ENCODE measurements at places on chromosomes 7 and 10.

GRCh38 chr10:107544706-107545520 is 380.4 kb upstream of the SORCS1 start:
- no peak for DNase-seq

- DNase-seq, result no peak
Measured at GRCh38 chr7:128727239-128727638, 11.9 kb upstream of the CALU start.

DNA sequence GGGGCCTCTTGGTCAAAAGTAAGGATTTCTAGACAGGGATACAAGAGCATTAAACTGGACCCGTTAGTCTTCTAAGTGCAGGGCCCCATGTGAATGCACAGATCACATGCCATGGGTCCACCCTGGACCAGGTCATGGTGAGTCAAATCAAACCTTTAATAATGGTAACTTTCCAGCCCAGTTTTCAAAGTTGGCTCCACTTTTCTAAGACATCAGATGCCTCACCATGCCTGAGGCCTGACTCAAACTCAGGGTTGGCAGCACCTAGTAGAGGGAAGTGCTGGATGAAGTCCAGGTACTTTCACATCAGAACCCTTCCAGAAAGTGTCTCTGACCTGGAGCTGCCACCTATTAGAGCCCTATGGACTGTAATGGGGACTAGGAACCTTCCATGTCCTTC is 9.7 kb upstream of the SMIM30 start:
- no peak for DNase-seq

GRCh38 chr7:47669178-47669891 is 87.4 kb upstream of the TNS3 start:
- DNase-seq, result peak; percentile 78

DNA sequence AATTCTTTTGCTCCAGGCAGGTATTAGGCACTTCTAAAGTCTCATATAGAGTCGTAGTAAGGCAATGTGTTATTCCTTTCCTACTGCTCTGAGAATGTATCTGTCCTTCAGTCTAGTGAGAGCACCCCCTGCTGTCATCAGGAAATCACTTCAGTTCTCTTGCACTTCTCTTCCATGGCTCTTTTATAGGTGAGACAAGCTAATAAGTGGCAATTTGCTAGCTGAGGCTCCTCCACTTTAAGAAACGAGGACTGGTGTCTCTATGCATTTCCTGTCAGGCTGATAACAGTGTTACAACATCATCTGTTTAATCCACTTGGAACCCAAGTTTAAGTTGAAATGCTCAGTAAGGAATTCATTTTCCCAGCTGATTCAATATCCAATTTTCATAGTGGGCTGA is 350.6 kb downstream of the TFEC start:
- peak; percentile 22 for DNase-seq

DNA sequence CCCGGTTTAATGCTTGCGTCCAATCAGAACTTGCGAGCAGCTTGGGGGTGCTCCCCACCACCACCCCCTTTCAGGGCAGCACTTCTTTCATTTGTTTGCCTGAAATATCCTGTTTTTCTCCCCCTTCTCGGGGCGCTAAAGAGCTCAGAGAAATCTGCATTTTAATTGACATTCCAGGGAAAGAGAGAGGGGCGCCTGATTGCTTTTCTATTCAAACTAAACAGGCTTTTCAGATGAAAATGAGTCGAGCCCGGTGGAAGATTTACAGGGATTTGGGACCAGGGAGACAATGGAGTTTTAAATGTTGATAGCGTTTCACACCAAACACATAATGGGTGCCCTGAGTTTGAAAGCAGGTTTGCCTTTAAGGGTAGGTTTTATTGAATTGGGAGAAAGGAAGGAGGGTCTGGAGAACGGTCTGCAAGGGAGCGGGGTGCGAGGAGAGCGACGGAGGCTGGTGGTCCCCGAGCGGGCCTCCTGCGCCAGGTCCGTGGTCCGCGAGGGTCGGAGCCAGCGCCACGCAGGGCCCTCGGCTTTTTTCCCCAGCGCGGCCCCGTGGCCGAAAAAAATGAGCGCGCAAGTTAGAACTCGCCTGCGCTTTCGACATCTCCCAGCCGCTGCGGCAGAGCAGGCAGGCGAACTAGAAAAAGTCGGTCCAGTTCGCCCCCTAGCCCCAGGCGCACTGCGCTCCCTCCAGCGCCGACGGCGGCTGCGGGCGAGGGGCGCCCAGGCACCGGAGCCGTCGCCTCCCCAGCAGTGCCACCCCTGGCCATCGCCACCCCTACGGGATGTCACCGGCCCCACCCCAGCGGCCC is 1.3 kb downstream of the FGFR2 start:
- DNase-seq, result no peak

DNA sequence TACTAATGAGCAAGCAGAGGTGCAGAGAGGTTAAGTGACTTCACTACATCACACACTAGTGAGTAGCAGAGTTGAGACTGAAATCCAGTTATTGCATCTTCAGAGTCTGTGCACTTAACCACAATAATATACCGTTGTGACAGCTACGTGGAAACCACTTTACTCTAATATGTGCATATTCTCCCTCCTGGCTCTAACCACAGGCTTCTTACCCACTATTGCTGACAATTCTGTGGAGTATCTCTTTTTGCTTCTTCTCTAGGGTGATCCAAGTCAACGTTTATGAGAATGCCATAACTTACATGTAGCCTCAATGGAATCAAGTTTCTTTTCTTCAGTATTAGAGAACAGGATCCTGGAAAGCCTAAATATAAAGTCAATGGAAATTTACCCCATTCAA is 64.2 kb upstream of the MEOX2 start:
- DNase-seq, result no peak

DNA sequence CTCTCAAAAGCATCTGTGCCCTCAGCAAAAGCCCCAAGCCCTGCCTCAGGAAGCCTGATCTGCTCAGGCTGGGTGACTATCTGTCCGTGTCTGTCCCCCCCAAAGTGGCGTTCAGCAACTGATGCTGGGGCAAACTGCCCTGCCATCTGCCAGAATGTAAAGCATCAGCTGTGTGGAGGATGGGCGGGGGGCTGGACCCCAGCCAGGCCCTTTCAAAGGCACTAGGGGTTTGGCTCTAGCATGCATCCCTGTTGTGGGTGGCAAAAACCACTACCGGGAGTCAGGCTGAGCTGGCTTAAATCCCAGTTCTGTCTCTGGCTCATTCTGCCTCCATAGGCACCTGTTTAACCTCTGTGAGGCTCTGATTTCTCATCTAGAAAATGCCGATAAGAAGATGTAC is 35.5 kb downstream of the GPRIN2 start:
- DNase-seq, result no peak

- DNase-seq, result no peak
Measured at GRCh38 chr10:21260066-21260465, 265.4 kb downstream of the SKIDA1 start.

DNA sequence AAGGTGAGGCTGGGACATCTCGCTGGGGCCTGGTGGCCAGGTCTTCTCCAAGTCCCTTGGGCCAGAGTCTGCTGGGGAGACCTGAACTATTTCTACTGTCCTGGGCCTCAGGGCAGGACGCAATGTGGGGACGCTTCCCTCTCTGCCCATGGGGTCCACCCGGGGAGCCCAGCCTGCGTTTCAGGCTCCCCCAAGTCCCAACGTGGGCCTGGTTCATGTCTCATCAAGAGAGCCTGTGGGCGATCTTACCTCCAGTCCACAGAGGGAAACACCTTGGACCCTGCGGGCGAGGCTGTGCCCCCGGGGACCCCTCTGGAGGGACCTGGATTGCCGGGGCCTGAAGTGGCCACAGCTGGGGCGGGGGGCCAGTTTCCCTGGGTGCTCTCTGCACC is 91.7 kb downstream of the DNAJB6 start:
- no peak for DNase-seq

- DNase-seq, result no peak
Measured at GRCh38 chr10:2968401-2969058, 98.8 kb upstream of the PFKP start.

DNA sequence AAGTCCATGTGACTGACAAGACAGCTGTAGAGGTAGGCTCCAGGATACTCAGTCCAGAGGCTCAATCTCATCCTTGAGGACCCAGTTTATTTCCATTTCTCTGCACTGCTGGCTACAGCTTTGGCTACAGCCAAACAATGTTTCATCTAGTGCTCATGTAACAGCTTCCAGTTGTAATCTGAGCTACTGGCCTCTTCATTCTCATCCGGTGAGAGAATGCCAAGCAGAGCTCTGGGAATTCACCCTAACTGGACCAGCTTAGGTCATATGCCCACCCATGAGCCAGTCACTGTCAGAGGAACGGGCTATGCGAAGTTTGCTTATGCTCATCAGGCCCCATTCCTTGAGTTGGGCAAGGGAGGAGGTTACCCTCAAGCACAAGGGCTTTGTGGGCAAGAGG is 192.9 kb downstream of the EVX1 start:
- DNase-seq, result no peak

DNA sequence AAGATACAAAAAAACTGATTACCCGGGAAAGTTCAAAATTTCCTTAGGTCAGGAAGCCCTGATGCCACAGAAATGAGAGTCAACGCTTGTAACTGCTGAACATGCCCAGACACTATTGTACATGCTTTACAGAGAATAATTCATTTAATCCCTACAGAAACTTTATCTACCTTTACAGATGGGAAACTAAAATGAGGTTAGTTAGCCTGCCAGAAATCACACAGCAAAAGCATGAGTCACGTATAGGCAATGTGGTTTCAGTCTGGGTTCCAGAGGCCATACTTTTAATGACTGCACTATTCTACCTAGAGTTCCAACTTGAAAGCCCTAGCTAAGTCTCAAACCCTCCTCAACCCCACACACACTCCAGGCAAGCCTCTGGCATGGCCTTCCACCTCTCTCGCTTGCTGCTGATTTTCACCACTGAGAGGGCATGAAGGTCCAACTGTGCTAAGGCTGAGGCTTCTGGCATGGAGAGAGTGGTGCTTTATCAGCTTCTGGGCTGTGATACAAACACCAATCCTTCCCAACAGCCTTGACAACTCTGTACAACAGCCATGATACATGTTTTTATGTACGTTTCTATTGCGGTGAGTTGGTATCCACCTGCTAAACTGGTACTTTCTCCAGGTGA is 1011.2 kb upstream of the GHITM start:
- DNase-seq, result no peak

DNA sequence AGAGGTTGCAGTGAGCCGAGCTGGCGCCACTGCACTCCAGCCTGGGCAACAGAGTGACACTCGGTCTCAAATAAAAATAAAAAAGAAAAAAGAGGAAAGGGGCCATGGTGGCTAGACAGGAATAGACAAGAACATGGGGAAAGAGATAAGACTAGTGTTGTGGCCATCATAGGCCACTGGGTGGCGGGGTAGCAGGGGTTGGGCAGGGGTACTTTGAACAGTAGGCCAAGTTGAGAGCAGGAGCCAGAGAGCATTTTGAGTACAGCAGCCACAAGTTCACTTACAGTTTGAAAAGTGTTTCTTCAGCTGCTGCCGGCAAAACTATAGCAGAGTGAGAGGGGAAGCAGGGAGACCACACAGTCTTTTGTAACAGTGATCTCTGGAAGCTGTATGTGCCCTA is 656.0 kb downstream of the CNTNAP2 start:
- peak; percentile 18 for DNase-seq

DNA sequence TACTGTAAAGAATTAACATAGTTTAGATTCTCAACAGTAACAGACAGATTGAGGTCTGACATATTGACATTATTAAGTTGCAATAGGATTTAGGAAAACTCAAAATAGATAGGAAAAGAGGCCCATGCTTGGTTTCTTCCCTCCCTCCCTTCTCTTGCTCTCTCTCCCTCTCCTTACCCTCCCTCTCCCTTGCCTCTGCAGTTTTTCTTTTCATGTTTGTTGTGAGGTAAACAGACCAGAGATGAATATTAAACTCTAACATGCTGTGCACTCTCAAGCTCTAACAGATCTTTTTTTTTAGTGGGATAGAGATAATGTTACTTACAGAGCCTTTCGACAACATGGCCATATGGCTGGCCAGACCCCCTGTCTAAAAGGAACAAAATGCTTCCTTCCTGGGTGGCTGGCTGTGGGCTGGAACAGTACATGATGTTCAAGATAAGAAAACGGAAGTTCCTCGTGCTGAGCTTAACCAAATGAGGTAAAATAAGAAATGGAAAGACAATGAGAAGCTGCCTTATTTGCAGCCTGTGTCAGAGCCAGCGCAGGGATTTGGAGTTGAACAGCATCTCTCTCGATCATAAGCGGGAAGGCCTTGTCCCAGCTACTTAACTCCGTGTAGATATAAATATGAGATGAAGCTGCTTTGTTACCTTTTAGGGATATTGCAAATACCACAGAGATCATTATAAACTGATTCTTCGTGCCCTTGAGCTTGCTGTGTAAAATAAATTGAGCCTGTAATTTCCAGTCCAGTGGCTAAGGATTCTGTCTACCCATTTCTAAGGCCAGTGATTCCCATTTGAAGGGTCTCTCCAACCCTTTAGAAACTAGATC is 391.9 kb upstream of the NPVF start:
- DNase-seq, result no peak

GRCh38 chr10:6423413-6424170 is 156.5 kb downstream of the PRKCQ start:
- no peak for DNase-seq

DNA sequence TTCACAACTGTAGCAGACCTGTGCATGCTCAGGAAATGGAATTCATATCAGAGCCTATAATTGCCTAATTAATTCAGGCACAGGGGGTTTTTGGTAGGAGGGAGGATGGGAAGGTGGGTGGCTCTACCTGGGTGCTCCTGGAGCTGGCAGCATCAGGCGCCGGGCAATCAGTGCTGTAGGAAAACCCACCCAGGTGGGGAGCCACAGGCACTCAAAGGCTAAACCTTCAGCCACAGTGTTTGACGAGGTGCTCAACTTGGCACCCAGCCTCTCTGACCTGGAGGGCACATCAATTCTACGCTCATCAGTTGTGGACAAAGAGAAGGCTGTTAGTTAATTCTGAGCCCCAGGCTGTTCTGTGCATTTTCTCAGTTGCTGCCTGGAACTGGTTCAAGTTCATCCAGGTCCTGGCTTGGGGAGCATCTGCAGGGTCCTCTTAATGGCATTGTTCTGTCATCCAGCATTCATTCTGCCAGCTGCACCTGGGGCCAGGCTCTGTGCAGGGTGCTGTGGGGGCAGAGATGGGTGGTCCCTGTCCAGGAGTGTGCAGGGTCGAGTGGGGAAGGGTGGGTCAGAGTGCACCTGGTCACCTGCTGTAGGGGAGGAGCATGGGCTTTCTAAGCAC is 54.1 kb upstream of the NPTX2 start:
- no peak for DNase-seq

DNA sequence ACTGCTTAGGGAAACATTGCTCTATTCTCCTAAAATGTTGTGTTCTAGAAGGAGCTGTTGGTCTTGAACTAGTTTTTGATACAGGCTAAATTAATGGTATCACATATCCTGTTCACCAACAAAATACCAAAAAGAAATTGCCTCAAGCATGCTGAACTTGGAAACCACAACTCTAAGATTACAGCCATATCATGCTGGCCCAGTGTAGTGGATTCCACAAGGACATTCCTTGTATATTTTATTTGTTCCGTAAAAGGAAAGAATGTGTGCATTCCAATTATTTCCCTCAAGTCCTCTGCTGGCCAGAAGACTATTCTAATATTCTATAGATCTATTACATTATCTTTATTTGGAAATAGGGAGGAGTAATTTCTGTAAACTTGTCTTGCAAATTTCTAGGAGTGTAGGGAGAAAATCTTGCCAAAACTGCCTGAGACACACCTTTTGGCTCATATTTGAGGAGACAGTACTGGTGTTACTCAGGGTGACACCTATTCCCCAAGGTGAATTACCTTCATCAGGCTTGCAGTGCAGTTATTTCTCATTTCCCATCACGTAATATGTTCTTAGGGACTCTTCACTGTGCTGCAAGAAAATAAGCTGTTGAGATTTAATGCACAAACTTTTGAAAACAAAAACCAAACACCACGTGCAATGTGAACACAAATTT is 1.9 kb upstream of the NEBL start:
- DNase-seq, result no peak

GRCh38 chr7:151735851-151736402 is 141.0 kb downstream of the PRKAG2 start:
- no peak for DNase-seq

Measured in erythroblast (primary cell).